Left hindlimb (tissue), 1 donor: ENCODE measurements at places on chromosomes 5 and 9.
A peak's percentile ranks its signal among the peaks of the same experiment; 100 is the strongest.

DNA sequence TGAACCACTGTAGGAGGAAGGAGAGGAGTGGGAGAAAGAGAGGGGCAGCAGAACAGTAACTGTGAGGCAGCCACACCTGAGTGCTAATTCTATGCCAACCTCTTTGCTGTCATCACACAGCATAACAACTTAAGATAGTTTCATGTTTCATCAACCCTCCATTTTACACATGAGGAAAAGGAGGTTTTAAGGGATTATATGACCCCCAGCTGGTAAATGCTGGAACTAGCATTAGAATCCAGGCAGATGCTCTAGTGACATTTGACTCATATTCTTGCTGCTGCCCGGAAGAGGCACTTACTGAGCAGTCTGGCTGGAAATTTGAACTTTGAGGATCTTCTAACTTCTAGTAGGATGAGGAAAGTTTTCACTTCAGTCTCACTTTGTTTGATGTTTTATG lies 24.1 kb upstream of the VLDLR start:
- no peak for DNase-seq

GRCh38 chr5:156824800-156825199 lies 25.3 kb upstream of the PPP1R2B start:
- peak; percentile 39 for DNase-seq

DNA sequence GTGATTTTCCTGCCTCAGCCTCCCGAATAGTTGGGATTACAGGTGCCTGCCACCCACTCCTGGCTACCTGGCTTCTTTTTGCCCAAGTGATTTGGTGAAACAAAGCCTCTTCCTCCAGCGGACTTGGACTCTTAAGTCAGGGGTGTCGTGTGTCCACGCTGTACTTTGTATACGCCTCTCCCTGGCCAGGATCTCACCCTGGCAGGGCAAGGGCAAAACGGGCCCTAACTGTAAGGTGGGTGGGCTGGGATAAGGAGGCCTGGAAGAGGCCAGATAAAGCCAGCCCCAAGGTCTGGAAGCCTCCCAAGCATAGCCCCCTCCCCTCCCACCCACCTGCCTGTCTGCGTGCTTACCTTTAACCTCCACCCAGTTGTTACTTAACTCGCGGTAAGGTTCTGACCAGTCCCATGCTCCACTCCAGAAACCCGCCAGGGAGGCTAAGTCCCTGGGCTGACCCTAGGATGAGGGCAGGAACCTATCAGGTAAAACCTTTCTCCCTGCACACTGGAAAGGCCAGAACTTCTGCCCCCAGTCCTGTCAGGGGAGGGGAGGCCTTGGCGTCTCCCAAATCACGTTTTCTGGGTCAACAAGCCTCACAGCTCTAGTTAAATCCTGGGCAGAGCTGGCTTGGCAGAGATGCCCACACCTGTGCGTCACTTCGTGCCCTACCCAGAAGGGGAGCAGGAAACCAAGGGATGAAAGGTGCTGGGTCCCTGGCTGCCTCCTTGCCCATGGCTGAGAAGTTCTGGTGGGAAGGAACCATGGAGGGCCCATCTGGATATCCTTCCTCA lies 8.4 kb downstream of the CDK9 start:
- DNase-seq, result no peak

- DNase-seq, result no peak
Measured at GRCh38 chr5:77177576-77177975, 32.9 kb upstream of the PDE8B start.

DNA sequence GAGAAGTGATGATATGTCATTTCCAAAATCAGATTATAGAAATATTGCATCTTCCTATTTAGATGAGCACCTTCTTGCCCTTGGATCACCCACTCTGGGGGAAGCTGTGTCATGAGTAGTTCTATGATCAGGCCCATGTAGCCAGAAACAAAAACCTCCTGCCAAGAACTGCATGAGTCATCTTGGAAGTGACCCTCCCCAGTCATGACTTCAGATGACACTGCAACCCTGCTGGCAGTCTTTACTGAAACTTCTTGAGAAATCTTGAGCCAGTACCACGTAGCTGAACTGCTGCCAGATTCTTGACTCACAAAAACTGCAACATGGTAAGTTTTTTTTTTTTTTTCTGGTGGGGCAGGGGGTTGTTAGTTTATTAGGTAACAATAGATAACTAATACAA lies 439.6 kb upstream of the PTGER4 start:
- no peak for DNase-seq

- no peak for DNase-seq
Measured at GRCh38 chr5:80491296-80491695, 3.4 kb downstream of the FAM151B start.

DNA sequence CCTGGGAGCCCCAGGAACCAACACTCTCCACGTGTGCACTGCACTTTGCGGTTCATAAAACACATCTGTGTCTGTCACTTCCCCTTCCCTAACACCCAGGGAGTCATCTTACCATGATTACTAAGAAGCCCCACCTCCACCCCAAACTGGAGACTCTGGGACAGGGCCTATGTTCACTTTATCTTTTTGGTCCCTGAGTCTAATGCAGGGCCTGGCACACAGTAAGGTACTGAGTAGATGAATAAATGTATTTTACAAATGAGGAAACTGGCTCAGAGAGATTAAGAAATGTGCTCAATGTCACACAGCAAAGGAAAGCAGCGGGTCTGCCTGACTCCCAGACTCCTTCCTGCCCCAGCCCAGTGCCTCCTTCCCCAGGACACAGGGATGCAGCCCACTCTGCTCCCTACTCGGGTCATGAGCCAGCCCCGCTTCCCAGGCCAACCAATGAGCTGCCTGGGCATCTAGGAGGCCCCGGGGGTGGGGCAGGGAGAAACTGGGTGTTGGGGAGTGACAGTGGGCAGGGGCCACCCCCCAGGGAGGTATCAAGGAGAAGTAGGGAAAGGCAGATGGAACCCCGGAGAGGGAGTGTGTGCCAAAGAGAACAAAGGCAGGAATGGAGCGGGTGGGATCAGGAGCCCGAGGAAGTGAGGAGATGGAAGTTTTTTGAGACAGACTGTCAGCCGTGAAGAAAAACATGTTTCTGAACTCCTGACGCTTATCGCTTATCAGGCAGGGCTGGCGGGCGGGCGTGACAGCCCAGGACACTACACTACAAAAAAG lies 30.5 kb downstream of the SHB start:
- DNase-seq, result no peak

DNA sequence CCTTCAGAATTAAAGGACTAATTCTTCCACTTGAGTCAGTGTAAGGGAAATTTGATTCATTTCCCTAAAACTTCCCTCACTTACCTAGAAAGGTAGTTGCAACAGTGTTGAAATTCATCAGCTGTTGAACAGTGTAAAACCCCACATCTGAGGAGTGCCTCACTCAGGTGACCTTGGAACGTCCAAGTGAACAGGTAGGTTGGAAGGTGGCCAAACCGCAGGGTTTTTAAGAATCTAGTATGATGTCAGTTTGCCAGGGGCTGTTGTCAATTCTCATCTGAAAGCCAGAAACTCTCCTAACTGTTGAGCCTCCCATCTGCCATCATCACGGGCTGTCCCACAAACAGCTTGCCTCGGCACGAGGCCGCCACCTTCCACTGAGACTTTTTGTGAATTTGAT lies 105.7 kb downstream of the TMEM174 start:
- DNase-seq, result no peak

DNA sequence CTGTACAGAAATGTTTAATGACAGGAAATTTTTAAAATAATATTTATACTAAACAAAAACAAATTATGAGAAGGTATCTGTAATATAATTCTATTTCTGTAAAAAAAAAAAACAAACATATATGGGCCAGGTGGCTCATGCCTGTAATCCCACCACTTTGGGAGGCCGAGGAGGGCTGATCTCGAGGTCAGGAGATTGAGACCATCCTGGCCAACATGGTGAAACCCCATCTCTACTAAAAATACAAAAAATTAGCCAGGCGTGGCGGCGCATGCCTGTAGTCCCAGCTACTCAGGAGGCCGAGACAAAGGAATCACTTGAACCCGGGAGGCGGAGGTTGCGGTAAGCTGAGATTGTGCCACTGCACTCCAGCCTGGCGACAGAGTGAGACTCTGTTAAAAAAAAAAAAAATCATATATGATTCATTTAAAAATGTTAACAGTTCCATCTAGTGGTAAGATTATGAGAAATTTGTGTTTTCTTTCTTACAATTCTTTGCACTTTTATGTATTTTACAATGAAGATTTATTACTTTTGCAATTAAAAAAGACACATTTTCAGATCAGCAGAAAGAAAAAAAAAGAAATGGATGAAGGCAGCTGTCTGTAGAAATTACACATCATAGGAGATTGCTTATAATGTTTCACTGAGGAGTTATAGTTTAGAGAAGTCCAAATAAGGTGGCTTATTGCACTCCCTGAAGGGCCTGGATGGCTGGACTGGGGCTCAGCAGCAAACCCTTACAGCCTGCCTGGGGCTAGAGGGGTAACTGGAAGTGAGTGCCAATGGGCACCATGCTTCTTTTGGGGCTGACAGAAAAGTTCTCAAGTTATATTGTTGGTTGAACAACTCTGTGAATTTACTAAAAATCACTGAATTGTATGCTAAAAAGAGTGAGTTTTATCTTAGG lies 20.3 kb downstream of the C9orf153 start:
- DNase-seq, result no peak
